NCI-H1436 (cell line): ENCODE measurements at places on chromosomes 4 and X.

DNA sequence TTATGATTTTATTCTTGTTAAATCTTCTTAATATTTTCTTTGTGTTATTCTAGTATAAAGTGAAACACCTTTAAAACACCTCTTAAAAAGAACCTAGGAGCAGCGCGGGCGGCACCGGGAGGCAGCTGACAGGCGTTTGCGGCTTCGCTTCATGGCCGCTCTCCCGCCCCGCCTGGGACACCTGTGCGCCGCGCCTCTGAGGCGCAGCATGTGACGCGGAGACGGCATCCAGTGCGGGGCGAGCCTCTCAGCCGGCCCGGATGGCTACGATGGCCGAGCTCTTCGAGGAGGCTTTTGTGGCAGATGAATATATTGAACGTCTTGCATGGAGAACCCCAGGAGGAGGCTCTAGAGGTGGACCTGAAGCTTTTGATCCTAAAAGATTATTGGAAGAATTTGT, 1592.7 kb downstream of the TECRL start:
- DNase-seq = no peak

DNA sequence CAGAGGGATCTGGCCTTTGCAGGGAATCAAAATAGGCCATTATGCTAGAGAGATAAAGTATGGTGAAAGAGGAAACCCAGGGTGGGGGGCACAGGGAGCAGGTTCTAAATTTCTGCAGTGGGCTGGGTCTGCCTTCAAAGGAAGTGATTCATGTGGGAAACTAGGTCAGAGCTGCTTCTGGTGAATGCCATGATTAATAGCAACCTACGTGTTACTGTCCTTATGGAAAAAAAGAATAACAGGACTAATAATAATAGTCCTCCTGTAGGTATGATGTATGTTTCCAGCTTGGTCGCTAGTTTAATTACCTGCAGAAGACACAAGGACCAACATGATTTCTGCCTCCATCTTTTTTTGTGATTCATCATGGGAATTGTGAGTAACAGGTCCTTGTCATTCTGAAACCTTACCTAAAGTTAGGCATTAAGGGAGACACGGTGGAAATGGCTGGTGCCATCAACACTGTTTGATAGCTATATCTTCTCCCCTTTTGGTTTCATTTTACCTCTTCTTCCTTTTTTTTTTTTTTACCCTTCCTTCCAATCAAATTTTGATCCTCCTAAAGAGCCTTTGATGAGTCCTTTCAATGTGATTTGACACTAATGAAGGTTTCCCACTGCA, 180.4 kb downstream of the CPEB2 start:
- no peak for DNase-seq

DNA sequence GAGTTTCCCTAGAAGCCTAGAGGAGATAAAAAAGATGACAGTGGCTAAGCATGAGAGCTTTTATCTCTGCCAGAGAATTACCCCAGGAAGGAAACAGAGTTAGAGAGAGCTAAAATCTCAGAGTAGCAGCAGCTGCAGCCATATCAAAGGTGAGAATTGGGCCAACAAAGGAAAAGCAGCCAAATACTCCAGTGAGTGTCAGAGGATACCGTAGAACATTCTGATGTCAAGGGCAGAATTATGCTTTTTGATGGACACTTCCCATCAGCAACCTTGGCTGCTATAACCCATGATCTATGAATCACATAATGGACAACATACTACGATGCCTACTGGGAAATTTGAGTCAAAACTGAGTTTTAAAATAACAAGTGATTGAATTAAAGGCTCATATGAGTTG, 405.8 kb upstream of the CPEB2 start:
- no peak for DNase-seq

DNA sequence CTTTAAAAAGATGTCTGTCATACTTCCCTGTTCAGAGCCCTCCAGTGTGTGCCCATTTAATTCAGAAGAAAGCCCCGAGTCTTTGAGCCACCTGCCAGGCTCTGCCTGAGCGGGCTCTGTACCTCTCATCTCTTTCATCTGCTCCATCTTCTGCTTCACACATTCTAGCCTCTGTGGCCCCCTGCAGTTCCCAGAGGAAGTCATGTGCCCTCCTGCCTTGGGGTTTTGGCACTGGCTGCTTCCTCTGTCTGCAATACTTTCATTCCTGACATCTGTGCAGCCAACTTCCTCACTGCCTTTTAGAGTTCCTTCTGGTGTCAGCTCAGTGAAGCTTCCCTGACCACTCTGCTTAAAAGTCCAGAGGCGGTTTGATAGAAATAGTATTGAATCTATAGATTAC, 6.2 kb upstream of the STK32B start:
- no peak for DNase-seq
